ENCODE measurements at places on chromosomes 3 and 15.

- H3K4me3 ChIP-seq = no peak overlapping the region
- no peak for DNase-seq
- H3K27ac ChIP-seq = no peak overlapping the region
- no peaks in the 10 kb centered on the region for H3K36me3 ChIP-seq
- peaks cover 7% of the 10 kb centered on the region for H3K4me1 ChIP-seq
- no peaks in the 10 kb centered on the region for H3K27me3 ChIP-seq
Measured at GRCh38 chr3:193028258-193028657, 110.6 kb upstream of the MB21D2 start.

- no peaks in the 10 kb centered on the region for H3K4me1 ChIP-seq
- DNase-seq = no peak
- no peak overlapping the region for H3K4me3 ChIP-seq
- H3K36me3 ChIP-seq = no peaks in the 10 kb centered on the region
Measured at GRCh38 chr3:109943181-109943580, 605.8 kb upstream of the DPPA4 start.

GRCh38 chr3:72738752-72739530 is 109.3 kb downstream of the SHQ1 start:
- H3K36me3 ChIP-seq = no peaks in the 10 kb centered on the region
- H3K4me3 ChIP-seq = peak overlapping the region; percentile 57
- peaks cover 9% of the 10 kb centered on the region for H3K27me3 ChIP-seq
- no peak overlapping the region for H3K27ac ChIP-seq

DNA sequence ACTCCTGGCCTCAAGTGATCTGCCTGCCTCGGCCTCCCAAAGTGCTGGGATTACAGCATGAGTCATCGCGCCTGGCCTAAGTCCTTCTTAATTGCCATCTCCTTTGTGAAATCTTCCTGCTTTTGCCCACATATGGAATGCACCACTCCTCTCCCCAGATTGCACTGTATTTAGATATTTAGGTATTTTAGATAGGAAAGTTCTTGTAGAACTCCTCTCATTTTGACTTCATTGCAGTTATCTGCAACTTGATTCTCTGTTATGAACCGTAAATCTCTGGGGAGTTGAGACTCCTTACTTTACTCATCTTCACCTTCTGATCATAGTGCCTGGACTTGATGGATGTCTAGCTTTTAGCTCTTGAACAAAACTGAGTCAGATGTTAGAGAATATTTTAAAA is 150.7 kb downstream of the AKAP13 start:
- peaks cover 14% of the 10 kb centered on the region for H3K4me1 ChIP-seq
- H3K36me3 ChIP-seq = no peaks in the 10 kb centered on the region
- no peak overlapping the region for H3K27ac ChIP-seq

DNA sequence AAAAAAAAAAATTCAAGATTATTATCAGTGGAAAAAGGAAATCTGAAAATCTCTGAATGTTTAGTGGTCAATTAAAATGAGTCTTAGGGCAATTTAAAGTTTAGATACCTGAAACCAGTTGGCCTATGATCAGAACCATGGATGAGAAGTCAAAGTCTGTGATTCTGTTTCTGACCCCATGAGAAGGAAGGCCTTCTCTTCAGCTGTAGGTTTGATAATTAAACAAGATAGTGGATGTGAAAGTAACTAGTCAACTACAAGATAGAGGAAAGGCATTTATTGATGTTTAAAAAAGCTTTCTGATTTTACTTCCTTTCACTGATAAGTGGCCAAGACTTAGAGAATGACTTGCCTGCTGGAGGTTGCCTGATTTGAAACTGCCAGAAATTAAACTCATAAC is 8.7 kb downstream of the PLS1 start:
- no peak overlapping the region for H3K27ac ChIP-seq
- H3K4me3 ChIP-seq = no peak overlapping the region
- H3K36me3 ChIP-seq = no peaks in the 10 kb centered on the region
- no peaks in the 10 kb centered on the region for H3K27me3 ChIP-seq

DNA sequence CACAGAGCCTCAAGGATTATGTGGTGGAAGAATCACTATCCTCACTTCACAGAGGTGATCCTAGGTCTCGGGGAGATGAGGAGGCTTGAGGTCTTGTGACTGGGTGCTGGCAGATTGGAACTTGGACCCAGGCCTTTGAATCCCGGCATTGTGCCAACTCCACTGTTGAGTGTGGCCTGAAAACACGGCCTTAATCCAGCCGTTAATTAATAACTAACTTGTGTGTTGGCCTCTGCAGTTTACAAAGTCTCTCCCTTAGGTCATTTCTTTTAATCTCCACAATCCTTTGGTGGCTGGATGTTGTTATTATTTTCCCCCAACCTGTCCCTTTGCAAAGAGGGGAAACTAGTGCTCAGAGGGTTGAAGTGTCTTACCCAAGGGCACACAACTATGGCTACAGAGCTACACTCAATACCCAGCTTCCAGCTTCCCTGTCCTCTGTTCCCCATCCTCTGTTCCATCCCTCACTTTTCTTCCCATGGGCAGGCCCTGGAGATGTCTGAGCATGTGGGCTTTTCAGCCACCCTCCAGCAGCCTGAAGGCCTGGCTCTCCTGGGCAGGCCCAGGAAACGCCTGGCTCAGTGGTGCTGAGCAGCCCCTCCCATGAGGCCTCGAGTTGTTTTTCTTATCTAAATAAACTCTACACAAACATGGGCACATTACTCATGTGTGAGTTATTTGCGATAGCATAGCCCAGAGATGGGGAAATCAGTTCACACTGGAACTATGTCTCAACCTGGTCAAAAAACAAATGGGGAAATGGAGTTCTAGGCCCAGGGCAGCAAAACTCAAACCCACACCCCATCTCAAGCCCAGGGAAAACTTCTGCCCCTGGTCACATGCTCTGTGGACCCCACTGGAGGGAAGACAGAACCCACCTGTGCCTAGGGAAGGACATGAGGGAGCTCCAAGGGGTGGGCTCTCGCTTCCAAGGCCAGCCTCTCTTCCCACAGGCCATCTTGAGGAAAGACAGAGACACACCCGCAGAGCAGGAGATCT is 16.8 kb upstream of the SMAD3 start:
- no peaks in the 10 kb centered on the region for H3K4me1 ChIP-seq
- H3K27me3 ChIP-seq = no peaks in the 10 kb centered on the region
- no peaks in the 10 kb centered on the region for H3K36me3 ChIP-seq
- no peak overlapping the region for H3K4me3 ChIP-seq
- DNase-seq = no peak

DNA sequence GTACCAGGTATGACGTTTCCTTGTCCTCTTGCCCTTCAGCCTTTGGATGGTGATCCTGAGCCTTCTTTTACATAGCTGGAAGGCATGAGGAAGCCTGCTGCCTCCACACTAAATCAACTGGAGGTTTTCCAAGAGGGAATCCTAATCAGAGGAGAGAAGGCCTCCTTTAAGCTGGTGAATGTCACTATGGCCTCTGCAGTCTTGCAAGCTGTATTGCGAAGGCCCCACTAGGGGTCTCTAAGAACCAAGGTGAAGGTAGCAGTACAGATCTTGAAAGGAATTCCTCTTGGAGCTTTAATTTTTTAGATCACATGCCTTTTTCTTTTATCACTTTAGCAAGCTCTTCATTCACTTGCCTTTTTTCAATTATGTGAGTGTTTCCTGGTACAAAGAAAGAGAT is 119.2 kb downstream of the GHSR start:
- H3K4me3 ChIP-seq = no peak overlapping the region
- H3K4me1 ChIP-seq = no peaks in the 10 kb centered on the region
- no peak overlapping the region for H3K27ac ChIP-seq
- H3K27me3 ChIP-seq = no peaks in the 10 kb centered on the region

- H3K36me3 ChIP-seq = no peaks in the 10 kb centered on the region
- DNase-seq = no peak
- H3K27me3 ChIP-seq = no peaks in the 10 kb centered on the region
- H3K4me1 ChIP-seq = peaks cover 71% of the 10 kb centered on the region
- peak overlapping the region; percentile 87 for H3K27ac ChIP-seq
- no peak overlapping the region for H3K4me3 ChIP-seq
Measured at GRCh38 chr3:31968927-31969418, 12.1 kb downstream of the OSBPL10 start.

DNA sequence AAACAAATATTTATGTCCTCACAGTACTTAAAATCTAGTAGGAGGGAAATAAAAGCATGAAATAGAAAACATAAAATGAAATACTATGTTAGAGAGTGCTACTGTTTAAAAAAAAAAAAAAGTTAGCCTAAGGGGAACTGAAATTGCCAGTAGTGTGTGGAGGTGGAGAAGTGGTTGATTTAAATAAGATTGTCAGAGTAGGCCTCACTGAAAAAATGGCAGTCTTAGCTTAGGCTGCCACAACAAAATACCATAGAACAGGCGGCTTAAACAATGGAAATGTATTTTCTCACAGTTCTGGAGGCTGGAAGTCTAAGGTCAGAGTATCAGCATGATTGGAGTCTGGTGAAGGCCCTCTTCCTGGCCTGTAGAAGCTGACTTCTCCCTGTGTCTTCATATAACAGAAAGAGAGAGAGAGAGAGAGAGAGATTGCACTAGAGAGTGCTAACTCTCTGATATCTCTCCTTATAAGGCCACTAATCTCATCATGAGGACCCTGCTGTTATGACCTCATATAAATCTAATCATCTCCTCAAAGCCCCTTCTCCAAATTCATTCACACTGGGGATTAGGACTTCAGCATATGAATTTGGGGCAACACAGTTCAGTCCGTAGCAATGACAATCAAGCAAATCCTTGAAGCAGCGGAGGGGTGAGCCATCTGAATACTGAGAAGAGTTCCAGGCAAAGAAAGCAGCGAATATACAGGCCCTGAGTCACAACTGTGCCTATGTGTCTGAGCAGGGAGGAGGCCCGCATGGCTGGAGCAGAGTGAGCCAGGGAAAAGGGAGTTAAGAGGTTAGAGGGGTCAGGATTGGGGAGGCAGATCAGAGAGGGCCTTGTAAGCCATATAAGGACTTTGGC is 23.6 kb upstream of the LRRC34 start:
- DNase-seq = no peak
- H3K4me1 ChIP-seq = peaks cover 7% of the 10 kb centered on the region
- H3K27ac ChIP-seq = no peak overlapping the region
- H3K36me3 ChIP-seq = no peaks in the 10 kb centered on the region

- peaks cover 6% of the 10 kb centered on the region for H3K36me3 ChIP-seq
- H3K4me3 ChIP-seq = no peak overlapping the region
- peaks cover 16% of the 10 kb centered on the region for H3K4me1 ChIP-seq
- no peak for DNase-seq
- H3K27me3 ChIP-seq = no peaks in the 10 kb centered on the region
- no peak overlapping the region for H3K27ac ChIP-seq
Measured at GRCh38 chr3:32455609-32456428, 46.8 kb downstream of the CMTM6 start.

- no peaks in the 10 kb centered on the region for H3K4me1 ChIP-seq
- peaks cover 33% of the 10 kb centered on the region for H3K27me3 ChIP-seq
- H3K36me3 ChIP-seq = no peaks in the 10 kb centered on the region
- DNase-seq = peak; percentile 73
- H3K4me3 ChIP-seq = peak overlapping the region; percentile 46
- no peak overlapping the region for H3K27ac ChIP-seq
Measured at GRCh38 chr3:13654330-13655060, 105.6 kb downstream of the FBLN2 start.

DNA sequence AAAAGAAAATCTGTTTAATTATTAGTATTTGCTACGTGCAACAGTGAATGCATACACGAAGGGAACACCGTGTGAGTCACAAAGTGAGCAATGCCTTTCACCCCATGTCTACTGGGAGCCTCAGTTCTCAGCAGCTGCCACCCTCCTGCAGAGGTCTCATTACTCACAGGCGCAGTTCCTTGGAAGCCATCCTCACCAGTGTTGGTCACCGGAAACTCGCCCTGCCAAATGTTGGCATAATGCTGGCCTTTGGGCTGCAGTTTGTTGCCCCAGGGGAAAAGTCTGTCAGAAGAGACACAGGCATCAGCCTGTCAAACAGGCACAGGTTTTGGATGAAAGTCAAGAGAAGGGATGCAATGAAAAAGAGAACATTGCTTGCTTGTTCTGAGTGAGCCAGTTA is 50.1 kb downstream of the SUMF1 start:
- no peaks in the 10 kb centered on the region for H3K27me3 ChIP-seq
- DNase-seq = no peak
- no peak overlapping the region for H3K4me3 ChIP-seq
- no peaks in the 10 kb centered on the region for H3K4me1 ChIP-seq
- peaks cover 5% of the 10 kb centered on the region for H3K36me3 ChIP-seq

DNA sequence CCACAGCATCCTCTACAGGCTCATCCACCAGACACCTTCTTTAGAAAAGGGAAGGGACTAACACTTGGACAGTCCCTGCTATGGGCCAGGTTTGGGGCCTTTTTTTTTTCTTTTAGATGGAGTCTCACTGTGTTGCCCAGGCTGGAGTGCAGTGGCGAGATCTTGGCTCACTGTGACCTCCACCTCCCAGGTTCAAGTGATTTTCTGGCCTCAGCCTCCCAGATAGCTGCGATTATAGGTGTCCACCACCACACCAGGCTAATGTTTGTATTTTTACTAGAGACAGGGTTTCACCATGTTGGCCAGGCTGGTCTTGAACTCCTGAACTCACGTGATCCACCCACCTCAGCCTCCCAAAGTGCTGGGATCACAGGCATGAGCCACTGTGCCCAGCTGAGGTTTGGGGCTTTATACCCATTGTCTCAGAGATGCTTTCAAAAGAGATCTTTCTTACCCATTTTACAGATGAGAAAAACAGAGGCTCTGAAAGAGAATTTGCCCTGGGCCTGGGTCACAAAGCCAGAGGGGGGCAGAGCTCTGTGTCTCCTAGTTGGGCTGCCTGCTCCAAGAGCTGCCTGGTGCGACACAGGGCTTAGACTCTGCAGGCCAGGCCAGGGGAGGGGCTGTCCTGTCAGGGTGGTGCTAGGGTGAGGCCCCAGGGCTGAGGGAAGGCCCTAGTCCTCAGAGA is 11.6 kb downstream of the LINGO1 start:
- H3K27ac ChIP-seq = no peak overlapping the region
- H3K27me3 ChIP-seq = no peaks in the 10 kb centered on the region
- H3K36me3 ChIP-seq = no peaks in the 10 kb centered on the region
- H3K4me3 ChIP-seq = no peak overlapping the region
- peaks cover 47% of the 10 kb centered on the region for H3K4me1 ChIP-seq

- peaks cover 34% of the 10 kb centered on the region for H3K27me3 ChIP-seq
- H3K4me3 ChIP-seq = no peak overlapping the region
- no peaks in the 10 kb centered on the region for H3K36me3 ChIP-seq
- H3K27ac ChIP-seq = no peak overlapping the region
- DNase-seq = peak; percentile 34
Measured at GRCh38 chr15:83380682-83381081, 66.5 kb upstream of the SH3GL3 start.

- DNase-seq = no peak
- H3K27me3 ChIP-seq = no peaks in the 10 kb centered on the region
- no peaks in the 10 kb centered on the region for H3K36me3 ChIP-seq
- no peak overlapping the region for H3K27ac ChIP-seq
- no peaks in the 10 kb centered on the region for H3K4me1 ChIP-seq
Measured at GRCh38 chr3:46298871-46299607, 54.9 kb upstream of the CCR2 start.

GRCh38 chr3:102189956-102190723 is 244.7 kb upstream of the ZPLD1 start:
- H3K4me1 ChIP-seq = no peaks in the 10 kb centered on the region
- no peak overlapping the region for H3K27ac ChIP-seq
- H3K27me3 ChIP-seq = no peaks in the 10 kb centered on the region
- H3K36me3 ChIP-seq = no peaks in the 10 kb centered on the region
- DNase-seq = no peak

GRCh38 chr15:91946581-91947292 is 93.2 kb downstream of the SLCO3A1 start:
- H3K36me3 ChIP-seq = no peaks in the 10 kb centered on the region
- DNase-seq = peak; percentile 59
- no peak overlapping the region for H3K27ac ChIP-seq
- peaks cover 42% of the 10 kb centered on the region for H3K4me1 ChIP-seq
- no peak overlapping the region for H3K4me3 ChIP-seq

GRCh38 chr3:49619649-49620048 is 54.5 kb upstream of the APEH start:
- H3K4me1 ChIP-seq = peaks cover 9% of the 10 kb centered on the region
- DNase-seq = no peak
- no peaks in the 10 kb centered on the region for H3K27me3 ChIP-seq
- H3K4me3 ChIP-seq = no peak overlapping the region
- H3K27ac ChIP-seq = no peak overlapping the region
- H3K36me3 ChIP-seq = no peaks in the 10 kb centered on the region
